ENCODE measurements at places on chromosomes 4 and X.

DNA sequence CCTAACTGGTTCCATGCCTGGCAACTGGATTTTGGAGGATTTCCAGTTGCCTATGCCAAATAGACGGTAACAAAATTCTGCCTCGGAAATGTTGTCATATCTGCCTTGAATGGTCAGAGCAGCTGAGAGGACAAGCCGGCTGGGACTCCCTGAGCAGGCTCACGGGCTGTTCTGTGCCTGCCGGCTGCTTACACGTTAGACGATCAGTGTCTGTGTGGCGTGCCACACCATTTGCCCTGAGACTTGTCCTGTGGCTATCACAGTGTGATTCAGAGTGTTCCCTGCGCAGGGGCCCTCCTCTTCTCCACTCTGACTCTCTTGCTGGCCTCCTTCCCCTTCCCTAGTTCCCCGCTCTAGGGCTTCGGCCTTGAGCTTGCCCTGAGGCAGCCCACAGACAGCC, 42.4 kb downstream of the RAI2 start:
- no peak for DNase-seq

DNA sequence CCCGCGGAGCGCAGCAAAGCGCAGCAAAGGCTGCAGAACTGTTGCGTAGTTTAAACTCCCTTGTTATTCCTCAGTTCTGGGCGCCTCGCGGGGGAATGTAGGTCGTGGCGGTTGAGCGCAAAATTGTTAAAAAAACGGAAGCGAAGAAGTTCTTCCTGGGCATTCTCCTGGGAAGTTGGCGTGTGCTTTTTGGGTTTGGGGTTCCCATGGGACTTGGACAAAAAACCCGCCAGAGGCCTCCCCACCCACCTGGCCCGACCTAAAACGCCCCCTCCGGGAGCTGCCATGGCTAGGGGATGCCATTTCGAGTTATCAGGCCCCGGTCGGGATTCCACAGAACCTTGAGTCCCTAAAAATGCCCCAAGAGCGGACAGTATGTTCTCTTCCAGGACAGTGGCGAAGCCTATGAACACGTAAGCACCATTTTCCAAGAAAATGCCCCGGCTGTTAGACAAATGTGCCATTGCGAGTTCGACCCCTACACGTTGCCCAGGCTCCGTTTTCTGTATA, 8.9 kb downstream of the ZIC3 start:
- no peak for DNase-seq

GRCh38 chr4:61795998-61796397, 595.9 kb downstream of the ADGRL3 start:
- DNase-seq, result no peak

DNA sequence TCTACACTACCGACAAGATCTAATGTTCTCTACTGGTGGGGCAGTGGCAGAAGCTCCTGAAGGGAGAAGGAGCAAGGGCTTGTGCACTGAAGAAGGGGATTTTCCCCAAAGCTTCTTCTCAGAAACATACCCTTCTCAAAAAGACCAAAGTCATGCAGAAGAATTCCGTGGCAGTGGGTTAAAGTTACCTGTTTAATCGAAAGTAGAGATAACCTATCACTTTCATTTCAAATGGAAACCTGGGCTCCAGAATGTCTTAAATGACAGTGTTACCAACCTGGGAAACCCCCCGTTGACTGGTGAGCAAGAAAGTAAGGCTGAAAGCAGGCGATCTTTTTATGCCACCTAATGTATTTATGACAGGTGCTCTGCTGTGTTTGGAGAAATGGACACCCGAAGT, 92.5 kb upstream of the TEX13D start:
- no peak for DNase-seq
